ENCODE measurements at places on chromosomes 16 and 17.

GRCh38 chr17:20172376-20172775, 163.2 kb downstream of the SPECC1 start:
- peak; percentile 52 for DNase-seq

DNA sequence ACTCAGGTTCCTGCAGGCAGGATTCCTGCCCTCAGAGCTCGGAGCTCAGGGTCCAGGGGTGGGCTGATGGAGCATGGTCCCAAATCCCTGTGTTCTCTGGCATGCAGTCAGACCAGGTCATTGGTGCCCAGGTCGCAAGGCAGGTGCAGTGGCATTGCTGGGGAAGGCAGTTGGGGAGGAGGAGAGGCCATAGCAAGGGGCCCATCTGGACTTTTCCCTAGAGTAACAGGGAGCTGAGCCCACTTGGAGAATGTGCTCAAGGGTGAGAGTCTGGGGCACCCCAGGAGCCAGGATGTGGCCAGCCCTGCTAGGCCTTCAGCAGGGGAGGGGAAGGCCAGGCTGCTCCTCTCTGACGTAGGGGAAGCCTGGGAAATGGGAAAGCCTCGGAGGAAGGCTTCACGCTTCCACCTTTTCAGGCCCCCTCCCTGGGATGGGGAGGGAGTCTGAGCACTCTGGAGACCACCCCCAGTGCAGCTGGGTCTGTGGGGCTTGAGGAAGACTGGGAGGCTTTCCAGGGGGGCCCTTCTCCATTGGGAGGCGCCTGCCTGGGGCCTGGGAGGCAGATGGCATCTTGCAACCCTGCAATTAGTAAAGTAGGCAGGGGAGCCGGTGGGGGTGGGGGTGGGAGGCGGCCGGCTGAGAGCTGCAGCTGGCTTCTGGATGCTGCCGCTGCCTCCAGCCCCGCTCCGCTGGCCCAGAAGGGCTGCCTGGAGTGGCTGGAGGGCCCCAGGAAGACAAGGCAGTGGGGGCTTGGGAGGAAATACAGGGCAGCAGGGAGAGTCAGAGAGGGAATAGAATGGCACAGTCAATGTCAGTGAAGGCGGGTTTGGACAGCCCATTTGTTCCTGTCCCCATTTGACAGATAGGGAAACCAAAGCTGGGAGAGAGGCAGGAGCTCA, 21.1 kb upstream of the DOK4 start:
- DNase-seq = peak; percentile 85

- DNase-seq = no peak
Measured at GRCh38 chr16:64991001-64991400, 130.9 kb downstream of the CDH11 start.

DNA sequence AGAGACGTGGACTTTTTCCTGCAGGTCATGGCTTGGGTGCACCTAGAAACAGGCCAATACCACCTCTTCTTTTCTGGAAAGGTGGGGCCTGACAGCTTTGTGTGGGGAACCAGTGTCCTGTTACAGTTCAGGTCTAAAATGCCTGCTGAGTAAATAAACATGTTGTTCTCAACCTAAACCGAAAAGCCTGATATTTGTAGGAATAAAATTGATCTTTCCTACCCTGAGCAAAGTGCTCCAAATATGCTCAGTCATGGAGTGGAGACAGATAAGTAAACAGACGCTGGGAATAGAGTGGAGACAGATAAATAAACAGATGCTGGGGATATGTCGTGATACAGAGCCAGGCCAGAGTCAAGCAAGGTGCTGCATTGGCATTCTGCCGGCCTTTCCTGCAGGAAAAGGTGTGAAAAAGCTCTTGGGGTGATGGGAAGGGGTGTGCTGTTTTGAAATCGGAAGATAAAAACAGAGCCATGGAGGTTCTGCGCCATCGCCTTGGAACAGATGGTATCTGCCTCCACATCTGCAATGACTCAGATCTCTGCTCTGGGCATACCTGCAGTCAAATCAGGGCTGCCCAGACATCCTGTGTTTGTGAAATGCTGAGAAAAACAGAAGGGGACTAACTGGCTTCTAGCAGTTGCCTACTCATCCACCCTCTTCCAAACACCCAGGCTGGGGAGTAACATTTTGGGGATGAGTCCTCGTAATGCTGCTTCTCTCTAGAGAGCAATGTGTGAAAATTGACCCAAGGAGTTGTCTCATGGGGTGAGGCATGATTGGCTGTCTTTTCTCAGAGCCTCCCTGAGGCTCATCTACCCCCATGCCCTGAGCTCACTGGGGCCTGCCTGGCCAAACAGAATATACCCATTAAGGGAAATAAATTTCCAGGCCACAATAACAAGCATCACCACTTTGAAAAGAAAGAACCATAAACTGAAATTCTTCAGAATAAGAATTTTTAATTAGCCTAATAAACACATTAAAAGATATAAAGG, 16.8 kb upstream of the TRPV2 start:
- DNase-seq = no peak

- no peak for DNase-seq
Measured at GRCh38 chr17:57665128-57665527, 80.0 kb downstream of the CCDC182 start.

GRCh38 chr16:11561454-11561805, 25.3 kb downstream of the LITAF start:
- DNase-seq = no peak

- DNase-seq = no peak
Measured at GRCh38 chr16:79177018-79177417, 423.5 kb downstream of the MAF start.
